SW 1271 (cell line): ENCODE measurements at places on chromosomes 3 and 15.
A peak's percentile ranks its signal among the peaks of the same experiment; 100 is the strongest.

DNA sequence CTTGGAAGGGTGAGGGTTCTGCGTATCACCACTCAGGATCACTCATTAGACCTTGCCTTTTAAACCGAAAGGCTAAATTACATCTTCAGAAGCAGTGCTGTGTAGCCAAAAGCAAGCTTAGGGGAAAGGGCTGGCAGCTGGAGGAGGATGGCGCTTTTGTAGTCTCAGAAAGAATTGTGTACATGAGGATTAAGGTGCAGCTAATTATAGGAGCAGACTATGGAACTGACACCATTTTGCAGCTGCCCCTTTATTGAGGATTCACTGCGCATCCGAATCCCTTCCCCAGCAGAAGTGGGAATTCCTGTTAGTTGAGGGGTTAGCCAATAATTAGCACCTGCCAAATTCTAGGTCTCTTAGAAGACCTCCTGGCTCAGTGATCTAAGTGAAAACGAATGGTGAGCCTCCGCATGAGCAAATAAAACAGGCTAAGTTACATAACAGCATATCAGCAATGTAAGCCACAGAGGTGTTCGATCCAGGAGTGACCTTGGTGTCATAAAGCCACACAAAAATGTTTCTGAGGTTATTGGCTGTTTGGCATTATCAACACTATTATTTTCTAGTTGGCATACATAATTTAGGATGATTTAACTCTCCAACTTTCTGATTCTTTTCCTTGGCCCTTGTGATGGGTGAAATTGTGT is 42.6 kb upstream of the SEMA6D start:
- no peak for DNase-seq

DNA sequence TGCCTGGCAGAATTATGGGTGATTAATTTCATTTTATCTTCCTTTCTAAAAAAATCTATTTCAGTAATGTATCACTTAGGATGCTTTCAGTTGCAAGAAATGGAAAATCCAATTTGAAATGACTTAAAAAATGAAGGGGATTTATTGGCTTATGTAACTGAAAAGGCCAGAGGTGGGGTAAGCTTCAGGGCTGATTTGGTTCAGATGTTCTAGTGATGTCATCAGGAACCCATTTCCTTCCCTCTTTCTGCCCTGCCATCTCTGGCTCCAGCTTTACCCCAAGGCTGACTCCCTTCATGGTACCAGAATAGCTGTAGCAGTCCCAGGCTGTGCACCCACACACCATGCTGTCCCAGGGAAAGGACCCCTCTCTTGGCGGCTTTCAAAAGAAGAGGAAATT is 18.5 kb upstream of the REC114 start:
- no peak for DNase-seq

GRCh38 chr15:70498096-70498626 is 265.2 kb downstream of the UACA start:
- no peak for DNase-seq

GRCh38 chr3:134374791-134375581 is 739 bp upstream of the AMOTL2 start:
- no peak for DNase-seq

DNA sequence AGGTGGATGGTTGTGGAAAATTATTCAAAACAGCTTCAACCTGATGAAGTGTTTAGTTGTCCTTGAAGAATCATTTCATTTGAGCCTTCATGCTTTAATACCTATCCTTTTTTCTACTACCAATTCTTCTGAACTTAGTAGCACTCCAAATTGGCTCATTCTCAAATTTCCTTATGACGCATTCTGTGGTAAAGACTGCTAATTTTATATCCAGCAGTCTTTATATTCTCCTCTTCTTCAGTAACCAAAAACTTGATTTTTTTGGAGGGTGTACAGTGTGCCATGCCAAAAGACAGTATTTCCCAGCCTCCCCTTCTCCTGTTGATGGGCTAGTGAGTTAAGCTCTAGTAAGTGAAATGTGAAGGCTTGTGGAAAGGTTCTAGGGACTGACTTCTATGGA is 25.2 kb downstream of the CGNL1 start:
- DNase-seq, result no peak

- DNase-seq, result peak; percentile 44
These were observed 15.2 kb upstream of the ACTC1 start for GRCh38 chr15:34810443-34811129.

DNA sequence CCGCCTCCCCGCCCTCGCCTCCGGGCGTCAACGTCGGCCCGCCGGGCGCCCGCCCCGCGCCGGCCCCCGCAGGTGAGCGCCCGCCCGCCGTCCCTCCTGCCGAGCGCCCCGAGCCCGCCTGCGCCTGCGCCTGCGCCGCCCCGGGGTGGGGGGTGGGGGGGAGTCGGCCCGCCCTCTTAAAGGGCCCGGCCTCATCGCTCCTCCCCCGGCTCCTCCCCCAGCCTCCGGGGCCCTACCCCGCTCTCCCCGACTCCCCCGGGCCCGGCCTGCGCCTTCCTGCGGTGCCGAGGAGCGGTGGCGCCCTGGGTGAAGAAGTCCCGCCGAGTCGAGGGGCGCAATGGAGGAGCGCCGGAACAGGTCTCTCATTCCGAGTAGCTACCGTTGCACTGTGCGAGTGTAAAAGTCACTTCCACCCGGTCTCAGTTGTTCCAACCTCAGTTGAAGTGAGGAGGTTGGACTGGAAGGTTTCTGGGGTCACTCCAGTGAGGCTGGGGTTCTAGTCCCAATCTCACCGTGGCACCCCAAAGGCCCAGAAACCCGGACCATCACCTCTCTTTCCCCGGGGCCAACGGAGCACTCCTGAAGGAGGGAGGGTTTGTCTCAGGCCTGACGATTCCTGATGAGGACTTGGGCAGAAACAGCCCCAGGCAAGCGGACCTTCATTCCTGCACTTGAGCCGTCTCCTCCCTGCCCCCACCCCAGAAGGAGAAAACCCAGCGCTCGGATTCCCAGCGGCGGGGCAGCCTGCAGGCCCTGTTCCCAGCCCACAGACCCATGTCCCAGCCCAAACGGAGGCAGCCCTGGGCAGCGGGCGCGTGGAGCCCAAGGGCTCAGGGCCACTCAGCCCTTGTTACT is 1.5 kb upstream of the TNK2 start:
- peak; percentile 66 for DNase-seq

- DNase-seq, result no peak
These were observed 77.2 kb downstream of the IL1RAP start for GRCh38 chr3:190591080-190591479.

GRCh38 chr3:121491683-121492320 is 54.0 kb downstream of the POLQ start:
- no peak for DNase-seq

DNA sequence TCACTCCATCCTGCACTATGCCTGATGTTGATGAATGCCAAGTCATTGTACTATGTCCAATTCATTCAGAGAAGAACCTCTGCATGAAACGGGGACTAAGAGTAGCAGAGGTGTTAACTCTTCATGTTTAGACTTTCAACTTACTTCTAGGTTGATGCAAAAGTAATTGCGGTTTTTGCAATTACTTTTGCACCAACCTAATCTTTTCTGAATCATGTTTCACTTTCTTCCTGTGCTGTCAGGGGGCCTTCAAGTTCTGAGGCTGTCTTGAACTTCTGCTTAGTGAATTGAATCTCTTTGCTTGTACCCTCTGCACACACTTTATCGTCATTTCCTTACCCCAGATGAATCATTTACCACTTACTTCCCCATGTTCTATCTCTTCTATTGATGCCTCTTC is 636.2 kb downstream of the NAALADL2 start:
- DNase-seq, result no peak

DNA sequence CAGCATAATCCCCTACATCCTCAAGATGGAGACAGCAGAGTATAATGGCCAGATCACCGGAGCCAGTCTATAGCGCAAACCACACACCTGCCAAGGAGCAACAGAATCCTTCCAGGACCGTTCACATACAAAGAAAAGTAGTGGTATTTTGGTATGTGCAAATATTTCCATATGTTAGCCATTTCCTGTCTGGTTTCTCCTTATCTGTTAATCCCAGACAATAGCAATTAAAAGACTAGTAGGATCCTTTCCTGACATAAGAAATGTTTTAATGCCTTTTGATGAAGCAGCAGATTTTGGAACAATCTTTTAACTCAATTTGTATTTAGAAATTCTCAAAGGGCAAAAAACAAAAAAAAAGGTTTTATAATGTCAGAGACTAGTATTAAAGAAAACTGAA is 22.2 kb downstream of the MRPS25 start:
- no peak for DNase-seq

DNA sequence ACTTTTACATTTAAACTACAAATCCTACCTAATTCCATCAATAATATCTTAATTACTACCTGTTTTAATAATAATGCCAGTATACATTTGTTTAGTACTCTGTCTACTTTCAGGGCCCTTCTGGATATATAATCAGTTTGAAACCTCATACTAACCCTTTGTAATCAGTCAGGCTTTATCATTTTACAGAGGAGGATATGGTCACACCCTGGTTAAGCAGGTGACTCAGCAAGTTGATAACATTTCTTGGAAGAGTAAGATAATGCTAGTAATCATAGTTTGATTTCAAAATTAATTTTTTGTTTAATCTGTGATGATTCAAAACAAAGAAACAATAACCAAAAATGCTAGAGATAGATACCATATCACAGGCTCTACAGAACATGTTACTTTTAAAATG is 208.2 kb upstream of the MANF start:
- DNase-seq, result no peak

- no peak for DNase-seq
These were observed 64.9 kb upstream of the PRICKLE2 start for GRCh38 chr3:64290161-64290560.

GRCh38 chr3:65758876-65759598 is 279.7 kb downstream of the MAGI1 start:
- no peak for DNase-seq

DNA sequence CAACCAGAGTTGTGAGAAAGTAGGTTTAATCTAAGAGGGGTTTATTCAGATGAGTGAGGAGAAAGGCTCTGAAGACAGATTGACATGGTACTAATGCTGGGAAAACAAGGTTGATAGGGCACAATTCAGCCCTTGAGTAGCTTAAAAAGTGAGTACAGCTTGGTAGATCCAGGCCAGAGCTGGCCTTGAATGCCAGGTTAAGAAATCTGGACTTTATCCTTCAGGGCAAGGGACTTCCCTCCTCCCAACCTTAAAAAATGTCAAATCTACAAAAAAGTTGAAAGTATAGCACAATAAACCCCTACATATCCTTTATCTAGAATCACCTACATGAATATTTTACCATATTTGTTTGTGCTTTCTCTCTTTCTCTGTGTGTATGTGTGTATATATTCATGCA is 7.9 kb downstream of the TM4SF18 start:
- no peak for DNase-seq

DNA sequence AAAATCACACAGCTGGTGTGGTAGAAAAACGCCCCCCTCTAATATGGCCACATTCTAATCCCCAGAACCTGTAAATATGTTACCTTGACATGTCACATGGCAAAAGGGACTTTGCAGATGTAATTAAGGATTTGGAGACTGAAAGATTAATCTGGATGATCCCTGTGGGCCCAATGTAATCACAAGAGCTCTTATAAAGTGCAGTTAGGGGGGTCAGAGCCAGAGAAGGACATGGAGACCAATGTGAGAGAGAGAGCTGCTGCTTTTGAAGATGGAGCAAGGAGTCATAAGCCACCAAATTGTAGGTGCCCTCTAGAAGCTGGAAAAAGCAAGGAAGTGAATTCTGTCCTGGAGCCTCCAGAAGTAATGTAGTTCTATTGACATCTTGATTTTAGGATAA is 152.6 kb downstream of the PEX5L start:
- no peak for DNase-seq

DNA sequence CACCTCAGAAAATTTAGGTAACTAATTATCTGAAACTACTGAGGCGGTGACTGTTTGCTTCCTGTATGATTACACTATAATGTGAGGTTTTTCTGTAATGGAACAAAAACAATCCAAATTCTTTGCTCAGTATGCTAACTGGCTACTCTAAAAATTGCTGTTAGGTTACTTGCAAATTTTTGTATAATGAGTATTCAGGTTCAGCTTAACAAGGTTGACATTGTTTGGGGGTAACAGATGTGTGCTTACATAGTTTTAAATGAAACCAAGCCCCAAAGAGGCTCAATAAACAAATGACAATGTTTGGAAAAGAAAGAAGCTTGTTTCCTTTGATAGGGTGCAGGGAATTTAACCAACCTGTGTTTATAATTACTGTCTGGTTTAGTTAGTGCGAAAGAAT is 414.5 kb upstream of the MDFIC2 start:
- DNase-seq, result no peak

DNA sequence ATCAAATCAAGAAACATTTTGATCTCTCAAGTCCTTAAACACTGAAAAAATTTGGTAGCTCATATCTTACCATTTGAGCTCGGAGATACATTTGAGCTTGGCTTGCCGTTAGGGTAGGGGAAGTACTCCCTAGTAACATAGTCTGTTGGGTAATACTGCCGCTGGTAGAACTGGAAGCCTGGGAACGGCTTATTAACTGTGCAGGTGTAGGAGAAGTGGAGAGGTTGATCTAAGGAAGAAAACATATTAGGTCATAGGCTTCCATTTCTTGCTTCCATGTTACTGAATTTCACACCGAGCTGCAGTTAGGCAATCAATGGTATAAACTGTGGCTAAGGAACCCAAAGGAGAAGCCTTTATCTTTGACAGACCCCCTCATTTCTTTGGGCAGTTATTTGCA is 32.5 kb downstream of the PHC3 start:
- no peak for DNase-seq

DNA sequence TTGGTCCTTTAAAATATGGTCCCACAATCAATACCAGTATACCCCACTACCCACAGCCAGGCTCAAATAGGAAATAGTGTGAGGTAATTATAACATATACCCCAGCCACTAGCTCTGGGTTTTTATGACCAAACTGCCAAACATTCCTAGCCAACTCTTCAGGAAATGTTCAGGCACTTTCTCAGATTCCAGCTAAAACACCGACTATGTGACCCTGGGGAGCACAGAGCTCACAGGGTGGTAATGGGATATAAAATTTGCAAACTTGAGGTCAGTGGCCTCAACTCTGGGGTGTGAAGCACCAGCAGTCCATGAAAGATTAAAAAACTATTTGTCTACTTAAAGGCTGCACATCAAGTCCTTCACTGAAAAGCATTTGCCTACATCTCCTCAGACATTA is 12.9 kb downstream of the FBN1 start:
- no peak for DNase-seq

DNA sequence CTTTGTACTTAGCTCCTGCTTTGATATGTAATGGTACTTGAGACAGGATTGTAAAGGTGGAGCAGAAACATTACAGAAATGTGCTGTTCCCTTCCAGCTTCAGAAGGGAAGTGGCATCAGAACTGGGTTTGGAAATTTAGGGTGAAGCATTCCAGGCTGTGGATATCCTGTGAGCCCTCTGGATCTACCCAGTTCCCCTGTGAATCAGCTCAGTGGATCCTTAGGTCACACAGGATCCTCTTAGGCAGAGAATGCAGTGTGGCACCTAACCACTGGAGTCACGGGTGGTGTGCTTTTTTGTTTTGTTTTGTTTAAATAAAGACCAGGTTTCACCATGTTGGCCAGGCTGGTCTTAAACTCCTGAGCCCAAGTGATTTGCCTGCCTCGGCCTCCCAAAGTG is 66.0 kb downstream of the TRIM71 start:
- no peak for DNase-seq

GRCh38 chr15:61084944-61085367 is 144.1 kb downstream of the RORA start:
- no peak for DNase-seq

- DNase-seq, result no peak
These were observed 3.1 kb downstream of the KIF7 start for GRCh38 chr15:89652131-89652530.

- DNase-seq, result no peak
These were observed 72.6 kb downstream of the CCR1 start for GRCh38 chr3:46135475-46135874.
